CD4-positive, alpha-beta T cell treated with Interleukin-4 for 1 hour (primary cell): ENCODE measurements at places on chromosomes 7 and 10.

- DNase-seq: no peak
Measured at GRCh38 chr7:45873035-45873354, at the start of gene CCDC201. CCDC201 (minus strand) TSS chr7:45873082; CDS start chr7:45873007, 75 bp downstream.

- peak; percentile 38 for DNase-seq
Measured at GRCh38 chr10:101536800-101537199, 51.3 kb downstream of the POLL start.

DNA sequence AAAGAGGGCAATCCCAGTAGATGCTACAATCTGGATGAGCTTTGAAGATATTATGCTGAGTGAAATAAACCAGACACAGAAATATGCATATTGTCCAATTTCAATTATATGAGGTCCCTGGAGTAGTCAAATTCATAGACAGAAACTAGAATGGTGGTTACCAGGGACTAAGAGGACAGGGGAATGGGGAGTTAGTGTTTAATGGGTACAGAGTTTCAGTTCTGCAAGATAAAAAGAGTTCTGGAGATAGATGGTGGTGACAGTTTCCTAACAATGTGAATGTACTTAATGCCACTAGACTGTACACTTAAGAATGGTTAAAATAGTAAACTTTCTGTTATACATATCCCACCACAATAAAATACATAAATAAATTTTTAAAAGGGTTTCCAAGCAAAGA lies 236.6 kb downstream of the ELMO1 start:
- DNase-seq: no peak

DNA sequence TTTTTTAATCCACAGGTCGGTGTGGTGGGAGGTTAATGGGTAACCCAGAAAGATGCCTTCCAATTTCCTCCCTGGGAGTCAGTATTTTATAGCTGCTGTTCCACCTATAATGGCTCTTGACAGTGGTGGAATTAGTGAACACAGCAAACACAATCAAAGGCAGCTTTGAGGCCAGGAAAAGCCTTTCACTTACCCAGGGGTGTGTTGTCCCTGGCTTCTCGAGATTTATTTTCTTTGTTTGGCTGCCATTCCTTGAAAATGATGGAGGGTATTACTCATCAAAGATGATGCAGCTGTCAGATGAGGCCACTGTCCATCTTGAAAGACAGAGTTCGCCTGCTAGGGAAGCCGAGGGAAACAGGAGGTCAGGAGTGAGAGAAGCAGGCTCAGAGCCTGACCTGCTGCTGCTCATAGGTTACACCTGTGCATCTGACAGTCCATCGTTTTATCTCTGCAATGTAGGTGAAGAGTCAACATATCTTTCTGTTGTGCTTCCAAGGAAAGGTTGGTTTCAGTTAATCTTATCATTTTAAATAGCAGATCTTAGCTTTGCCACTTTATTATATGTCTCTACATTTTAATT lies 221.6 kb downstream of the XPNPEP1 start:
- no peak for DNase-seq

- no peak for DNase-seq
Measured at GRCh38 chr10:79116801-79117723, 48.3 kb downstream of the ZMIZ1 start.

- DNase-seq: no peak
Measured at GRCh38 chr10:85542152-85542551, 824.4 kb downstream of the GRID1 start.

- no peak for DNase-seq
Measured at GRCh38 chr7:39271402-39271801, 293.7 kb downstream of the POU6F2 start.

GRCh38 chr7:139914306-139915267 lies 85.5 kb downstream of the TBXAS1 start:
- DNase-seq: no peak

- DNase-seq: no peak
Measured at GRCh38 chr10:74433993-74434392, 283.0 kb downstream of the ADK start.

DNA sequence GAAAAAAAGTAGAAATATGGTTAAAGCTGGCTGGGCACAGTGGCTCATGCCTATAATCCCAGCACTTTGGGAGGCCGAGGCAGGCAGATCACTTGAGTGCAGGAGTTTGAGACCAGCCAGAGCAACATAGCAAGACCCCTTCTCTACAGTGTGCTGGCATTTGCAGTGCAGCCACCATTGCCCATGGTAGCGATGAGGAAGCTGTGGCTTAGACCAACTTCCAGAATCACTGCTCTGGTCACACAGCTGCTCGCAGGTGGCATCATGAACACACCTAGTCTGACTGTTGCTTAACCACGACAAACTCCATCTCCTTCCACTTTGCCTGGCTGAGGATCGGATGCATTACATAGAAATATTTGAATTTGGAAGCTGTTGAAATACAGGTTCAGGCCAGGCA lies 137.1 kb downstream of the CUX1 start:
- no peak for DNase-seq

GRCh38 chr10:5742116-5742515 lies 57.5 kb downstream of the TASOR2 start:
- no peak for DNase-seq

DNA sequence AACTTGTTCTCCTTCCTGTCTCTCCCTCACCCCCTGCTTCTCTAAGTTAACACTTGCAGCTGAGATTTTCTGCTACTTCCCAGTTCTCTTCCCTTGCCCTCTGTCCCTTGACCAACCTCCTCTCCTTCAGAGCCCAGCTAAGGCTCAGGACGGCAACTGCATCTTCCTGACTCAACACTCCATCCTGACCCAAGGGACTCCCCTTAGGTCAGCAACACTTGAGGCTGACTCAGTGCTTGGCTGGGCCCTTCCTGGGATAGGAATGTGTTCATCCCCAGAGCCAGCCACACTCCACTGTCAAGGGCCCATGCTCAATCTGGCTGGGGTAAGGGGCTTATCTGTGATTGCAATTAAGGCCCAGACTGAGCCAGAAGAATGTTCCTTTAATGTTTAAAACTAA lies 3.4 kb downstream of the CALHM2 start:
- DNase-seq: no peak

GRCh38 chr10:122390271-122390670 lies 15.8 kb downstream of the PLEKHA1 start:
- no peak for DNase-seq

DNA sequence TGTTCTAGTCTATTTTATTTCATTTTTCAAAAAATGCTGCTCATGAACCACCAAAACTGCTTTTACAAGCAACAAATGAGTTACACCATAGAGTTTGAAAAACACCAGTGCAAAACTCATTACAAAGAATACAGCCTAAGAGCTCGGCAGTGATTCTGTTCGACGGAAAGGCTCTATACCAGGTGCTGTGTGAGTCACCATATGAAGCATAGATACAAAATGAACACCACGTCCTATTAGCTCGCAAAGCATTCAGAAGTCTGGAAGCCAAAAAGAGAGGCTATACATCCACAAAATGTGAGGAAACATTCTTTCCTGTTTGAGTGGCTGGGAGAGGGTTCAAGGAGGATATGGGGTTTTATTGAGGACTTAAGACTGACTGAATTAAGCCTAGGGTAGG lies 136.1 kb downstream of the ATE1 start:
- no peak for DNase-seq

DNA sequence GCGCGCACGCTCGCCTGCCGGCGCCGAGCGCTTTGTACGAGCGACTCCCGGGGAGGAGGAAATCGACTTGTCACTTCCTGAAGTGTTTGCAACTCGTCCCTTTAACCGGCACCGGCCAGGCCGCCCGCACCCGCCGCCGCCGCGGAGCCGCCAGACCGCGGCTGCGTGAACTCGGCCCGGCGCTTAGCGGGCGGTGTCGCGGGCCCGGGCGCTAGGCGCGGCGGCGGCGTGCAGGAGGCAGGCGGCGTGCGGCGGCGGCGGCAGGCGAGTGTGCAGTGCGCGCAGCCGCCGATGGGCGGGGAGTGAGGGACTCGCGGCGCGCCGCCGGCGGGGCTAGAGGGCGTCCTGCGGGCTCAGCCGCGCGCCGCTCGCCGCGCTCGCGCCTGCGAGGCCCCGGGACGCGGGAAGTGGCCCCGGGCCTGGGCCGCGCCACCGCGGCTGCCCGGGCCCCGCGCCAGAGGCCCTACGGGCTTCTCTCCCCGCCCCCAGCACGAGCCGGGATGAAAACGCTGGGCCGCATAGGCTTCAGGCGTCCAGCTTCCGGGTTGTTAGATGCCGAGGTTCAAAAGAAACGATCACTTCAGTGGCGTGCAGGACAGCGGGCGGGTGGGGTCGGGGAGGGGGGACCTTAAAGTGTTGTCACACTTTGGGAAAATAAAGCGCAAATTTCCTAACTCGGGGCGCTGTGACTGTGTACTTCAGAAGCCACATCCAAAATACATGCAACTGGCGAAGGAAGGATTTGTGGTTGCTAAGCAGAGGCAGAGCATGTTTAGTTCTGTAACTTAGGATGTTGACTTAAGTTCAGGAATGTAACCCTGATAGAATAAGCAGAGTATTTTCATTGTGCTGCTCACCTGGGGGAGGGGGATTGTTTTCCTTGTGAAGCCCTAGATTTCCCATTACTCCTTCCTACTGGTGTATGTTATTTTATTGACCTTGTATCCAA lies at the start of gene FAM53B:
Gene FAM53B (minus strand): TSS at position 277 of the 949 bp plus-strand sequence. CDS start 37,665 bp downstream, outside the sequence.
- DNase-seq: peak; percentile 77

DNA sequence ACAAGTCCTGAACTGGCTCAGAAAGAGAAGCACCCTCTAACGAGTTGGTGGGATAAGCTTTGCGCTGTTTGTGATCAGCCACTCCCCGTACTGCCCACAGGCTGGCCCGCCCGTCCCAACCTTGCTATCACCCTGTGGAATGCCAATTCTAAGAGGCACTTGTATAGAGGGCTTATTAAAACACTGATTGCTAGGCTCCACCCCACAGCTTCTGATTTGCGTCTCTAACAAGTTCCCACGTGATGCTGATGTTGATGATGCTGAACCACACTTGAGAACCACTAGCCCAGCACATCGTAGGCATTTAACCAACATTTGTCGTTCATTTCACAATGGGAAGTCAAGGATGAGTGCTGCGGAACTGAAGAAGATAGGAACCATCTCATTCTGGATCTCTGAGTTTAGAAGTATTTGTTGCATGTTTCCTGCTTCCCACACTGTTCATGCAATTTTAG lies 12.7 kb upstream of the GSAP start:
- peak; percentile 34 for DNase-seq

- DNase-seq: no peak
Measured at GRCh38 chr7:11237742-11238141, 264.1 kb downstream of the PHF14 start.

DNA sequence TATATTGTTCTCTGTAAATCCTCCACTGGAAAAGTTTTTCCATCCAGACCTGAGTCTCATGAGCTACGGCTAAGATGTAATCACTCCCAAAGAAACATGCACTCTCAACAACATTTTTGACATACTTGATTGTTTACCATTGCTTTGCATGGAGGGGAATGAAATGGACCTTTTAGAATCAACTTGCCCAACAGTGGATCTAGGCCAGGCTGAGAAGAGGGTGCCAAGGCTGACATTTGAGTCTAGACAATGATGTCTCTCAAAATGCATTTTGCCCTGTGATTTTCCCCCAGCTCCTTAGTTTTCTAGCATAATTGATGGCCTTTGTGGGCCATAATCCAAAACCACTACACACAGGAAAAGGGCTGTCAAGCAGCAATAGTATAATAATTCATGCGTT lies 297.9 kb upstream of the KLF6 start:
- DNase-seq: no peak

DNA sequence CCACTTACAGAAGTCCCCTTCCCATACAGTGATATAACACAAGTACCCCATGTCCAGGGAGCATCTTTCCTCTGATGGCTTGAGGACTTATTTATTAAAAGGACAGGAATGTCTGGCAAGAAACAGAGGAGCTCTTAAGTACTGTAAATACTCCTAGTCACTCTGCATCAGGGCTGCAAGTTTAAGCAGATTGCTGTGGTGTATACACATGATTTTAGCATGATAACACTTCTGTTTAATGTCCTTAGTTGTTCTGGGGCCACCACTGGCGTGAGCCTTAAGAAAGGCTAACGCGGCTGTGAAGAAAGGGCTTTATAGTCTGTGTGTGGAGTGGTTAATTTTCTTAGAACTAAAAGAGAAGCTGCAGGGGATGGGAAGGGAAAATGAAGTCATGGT lies 65.7 kb downstream of the GBF1 start:
- no peak for DNase-seq

DNA sequence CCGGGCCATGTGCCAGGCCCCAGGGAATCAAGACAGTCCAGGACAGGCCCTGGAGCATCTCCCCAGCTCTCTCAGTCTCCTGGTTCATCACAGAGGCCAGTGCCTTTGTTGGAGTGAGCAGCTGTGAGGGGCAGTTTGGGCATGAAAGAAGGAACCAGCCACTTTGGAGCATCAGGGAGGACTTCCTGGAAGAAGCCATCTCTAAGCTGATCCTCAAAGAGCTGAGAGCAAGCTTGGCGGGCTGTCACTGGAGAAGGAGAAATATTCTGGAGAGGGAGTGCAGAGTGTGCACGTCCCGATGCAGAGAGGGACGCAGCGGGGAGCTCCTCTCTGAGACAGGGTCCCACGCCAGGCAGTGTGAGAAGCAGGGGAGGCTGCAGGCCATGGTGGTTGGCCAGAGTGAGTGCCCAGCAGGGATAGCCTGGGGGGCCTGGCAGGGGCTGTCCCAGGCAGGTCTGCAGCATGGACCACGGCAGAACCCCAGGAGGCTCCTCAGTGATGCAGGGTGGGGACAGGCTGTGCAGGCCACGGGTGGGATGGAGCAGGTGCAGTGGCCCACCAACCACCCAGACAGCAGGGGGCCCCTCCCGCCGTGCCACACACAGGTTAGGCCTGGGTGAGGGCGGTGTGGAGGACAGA lies 34.7 kb downstream of the PWWP2B start:
- no peak for DNase-seq

- DNase-seq: no peak
Measured at GRCh38 chr10:7610026-7610425, 56.7 kb downstream of the ITIH5 start.

GRCh38 chr7:107469929-107470328 lies at the start of gene GPR22:
GPR22 (plus strand) TSS chr7:107470057; CDS start chr7:107474061, 4,004 bp downstream.
- no peak for DNase-seq

DNA sequence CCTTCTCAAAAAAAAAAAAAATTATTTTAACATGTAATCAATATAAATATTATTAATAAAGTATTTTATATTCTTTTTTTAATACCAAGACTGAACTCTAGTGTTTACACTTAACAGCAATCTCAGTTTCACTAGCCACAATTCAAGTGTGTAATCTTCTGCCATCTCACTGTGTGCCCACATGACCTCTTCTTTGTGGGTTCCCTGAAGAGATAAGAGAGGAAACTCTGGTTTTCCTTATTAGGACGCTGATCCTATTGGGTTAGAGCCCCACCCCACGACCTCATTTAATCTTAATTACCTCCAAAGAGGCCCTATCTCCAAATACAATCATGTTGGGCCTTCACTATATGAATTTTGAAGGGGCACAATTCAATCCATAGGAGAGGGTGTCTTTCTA lies 177.6 kb downstream of the STK31 start:
- DNase-seq: no peak
